ENCODE measurements at places on chromosomes 5 and 9.

DNA sequence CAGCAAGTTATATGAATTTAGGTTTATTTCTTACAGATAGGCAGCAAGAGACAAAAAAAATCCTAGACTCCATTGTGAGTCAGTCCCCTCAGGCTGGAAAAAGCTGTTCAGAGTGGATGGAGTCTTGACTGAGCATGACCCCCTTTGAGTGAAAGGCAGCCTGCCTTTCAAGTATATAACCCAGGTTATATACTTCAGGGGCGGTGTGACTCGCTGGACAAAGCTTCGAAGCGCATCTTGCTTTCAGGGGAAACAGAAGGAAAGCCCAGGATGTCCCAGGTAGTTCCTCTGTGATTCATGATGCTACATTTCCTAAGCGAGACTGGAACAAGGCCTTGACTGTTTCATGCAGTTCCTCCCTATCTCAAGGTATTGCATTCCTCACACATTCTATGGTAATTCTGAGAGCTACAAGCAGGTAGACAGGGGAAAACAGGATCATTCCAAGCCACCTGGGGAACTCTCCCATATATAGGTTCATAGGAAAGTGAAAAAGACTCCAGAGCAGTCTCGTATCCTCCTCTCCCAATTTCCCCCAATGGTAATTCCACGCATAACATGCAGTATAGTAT is 1244.1 kb upstream of the CDH6 start:
- ATAC-seq: no peak

DNA sequence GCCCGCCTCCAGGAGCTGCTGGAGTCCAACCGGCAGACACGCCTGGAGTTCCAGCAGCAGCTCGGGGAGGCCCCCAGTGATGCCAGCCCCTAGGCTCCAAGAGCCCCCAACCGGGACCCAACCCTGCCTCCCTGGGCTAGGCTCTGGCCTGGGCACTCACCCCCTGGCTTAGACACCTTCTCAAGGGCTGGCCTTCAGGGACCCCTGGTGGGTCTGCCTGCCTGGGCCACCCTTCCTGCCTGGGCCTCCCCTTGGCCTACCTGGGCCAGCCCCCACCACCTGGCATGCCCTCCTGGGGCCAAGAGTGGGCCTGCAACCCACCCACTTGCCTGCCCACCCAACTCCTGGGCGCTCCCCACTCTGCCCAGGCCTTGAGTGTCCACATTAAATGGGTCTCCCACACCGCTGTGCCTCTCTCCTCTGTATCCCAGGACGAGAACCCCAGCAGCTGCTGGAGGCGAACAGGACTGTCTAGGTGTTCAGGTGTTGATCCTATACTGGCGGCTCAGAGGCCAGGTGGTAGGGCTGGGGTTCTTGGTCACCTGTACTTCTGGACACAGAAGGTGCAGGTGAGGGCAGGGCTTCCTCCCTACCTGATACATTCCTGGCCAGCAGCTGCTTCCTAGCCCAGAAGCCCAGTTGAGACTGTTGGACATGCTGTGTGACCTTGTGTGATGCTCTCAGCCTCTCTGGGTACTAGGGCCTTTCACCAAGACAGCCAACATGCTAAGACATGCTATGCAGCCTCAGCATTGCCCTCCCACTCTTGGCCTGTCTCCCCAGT is 3.6 kb downstream of the BBLN start:
- no peak for ATAC-seq

DNA sequence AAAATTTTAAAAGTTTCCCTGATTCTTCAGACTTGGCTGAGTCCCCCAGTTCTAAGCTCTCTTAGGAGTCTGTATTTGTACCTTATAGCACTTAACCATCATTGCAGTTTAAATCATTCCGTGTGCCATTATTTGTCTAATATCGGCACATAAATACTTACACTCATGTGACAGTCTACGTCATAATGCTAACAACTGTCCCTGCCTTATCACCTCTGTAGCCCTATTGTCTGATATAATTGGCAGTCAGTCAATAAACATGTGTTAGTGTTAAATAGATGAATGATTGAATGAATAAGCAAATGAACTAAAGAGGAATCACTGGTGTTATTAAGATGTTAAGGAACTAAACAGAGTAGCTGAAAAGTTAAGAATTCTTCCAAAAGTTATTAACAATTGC is 287.8 kb downstream of the EBF1 start:
- ATAC-seq: no peak

DNA sequence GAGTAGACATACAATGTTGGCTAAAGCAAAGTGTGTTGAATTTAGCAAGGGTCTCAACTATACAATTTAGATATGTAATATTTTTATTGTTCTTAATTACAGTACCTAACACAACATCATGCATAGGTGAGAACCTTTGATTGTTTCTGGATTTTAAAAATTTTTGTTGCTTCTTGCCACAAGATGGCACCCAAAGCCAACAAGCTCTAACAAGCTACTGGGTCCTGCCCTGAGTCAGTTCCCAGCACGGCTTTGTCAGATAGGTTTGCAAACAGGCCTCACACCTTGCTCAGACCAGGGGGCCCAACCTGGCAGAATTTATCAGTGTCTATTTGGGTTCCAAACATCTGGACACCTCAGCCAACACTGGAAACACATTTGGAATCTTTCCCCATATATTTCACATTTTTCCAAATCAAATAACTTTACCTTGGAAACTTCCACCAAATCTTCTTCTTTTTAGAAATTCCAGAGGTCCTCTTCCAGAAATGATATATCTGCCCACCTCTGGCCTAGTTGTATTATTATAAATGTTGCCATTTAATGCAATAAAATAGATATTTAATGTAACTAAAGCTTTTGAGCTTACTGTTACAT is 49.5 kb upstream of the EGFLAM start:
- no peak for ATAC-seq

DNA sequence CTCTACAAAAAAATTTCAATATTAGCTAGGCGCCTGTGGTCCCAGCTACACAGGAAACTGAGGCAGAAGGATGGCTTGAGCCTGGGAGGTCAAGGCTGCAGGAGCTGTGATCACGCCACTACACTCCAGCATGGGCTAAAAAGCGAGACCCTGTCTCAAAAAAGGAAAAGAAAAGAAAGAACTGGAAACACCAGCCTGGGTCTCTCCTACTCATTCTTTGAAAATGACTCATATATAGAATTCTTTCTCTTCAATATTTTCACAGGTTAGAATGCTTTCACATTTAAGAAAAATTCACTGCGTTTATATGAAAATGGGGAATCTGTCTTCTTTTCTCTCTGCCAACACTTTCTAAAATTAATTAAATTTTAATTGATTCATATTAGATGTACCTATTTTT is 115.6 kb downstream of the TRPM6 start:
- peak; percentile 53 for ATAC-seq

GRCh38 chr5:135476615-135477581 is 24.7 kb upstream of the TIFAB start:
- no peak for ATAC-seq
